ENCODE measurements at places on chromosomes 7 and 10.

DNA sequence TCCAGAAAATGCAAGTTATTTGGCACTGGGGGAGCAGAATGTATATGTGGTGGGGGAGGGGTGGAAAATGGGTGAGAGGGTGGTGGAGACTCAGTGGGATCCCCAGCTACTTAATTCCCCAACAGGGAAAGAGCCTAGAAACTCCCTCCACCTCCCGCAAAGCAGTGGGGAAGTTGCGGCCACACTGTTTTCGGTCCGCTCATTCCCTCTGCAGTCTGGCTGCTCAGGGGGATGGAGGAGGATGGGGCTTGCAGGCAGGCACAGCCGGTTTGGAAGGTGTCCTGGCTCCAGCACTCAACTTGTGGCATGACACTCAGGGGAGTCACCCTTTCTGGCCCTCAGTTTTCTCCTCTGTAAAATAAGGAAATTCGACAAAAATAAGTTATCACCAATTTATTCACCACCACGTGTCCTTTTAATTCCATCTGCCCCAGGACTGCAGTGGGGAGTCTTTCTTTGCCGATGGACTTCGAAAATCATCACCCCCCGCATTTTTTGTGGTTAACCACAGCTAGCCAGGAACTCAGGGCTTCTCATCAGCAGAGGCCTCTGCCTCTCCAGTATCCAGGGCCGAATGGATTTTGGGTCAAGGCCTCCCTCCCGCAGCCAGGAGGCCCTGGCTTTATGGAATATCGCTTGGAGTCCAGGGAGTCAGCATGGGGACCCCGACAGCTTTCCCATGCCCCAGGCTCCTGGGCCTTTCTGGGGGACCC, 1.6 kb upstream of the HTRA1 start:
- DNase-seq = no peak

GRCh38 chr7:124497176-124497575, 268.4 kb downstream of the GPR37 start:
- DNase-seq = no peak

DNA sequence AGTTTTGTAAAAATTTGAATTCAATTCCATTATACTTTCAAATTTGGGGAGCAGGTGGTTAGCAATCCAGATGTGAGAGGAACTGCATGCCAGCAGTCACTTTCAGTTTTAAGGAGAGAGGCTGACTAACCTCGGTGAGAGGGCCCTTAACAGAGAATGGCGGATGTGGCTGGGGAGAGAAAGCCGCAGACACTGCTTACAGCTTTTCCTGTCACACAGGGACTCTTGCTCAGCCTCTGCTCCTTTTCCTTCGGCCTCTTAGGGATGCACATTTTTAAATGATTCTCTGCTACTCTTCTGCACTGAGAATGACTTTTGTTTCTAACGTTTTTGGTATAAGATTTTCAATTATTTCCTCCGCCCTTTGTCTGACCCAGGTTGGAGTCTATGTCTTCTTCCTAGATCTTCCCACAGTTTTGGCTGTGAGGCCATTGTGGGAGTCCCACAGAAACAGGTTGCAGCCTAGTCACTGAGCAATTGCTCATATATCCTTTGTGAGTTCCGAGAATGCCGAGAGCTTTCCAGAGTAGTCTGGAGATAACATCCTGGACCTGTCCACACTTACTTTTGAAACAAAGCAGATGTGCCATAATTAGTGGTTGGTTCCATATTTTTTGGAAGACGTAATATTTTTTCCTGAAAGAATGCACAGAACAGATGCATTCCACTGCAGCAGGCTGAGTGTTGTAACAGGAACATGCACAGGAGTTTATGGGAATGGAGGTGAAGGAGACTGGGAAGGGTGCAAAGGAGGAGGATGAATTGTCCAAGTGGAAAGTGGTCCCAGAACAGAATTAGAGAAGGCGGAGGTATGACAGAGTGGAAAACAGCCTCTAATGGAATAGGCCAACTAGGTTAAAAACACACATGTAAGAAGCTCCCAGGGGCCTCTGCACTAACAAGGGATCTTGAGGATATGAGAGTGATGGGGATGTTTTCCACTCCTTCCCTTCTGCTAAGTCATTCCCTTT, 168.0 kb upstream of the ZNF32 start:
- peak; percentile 52 for DNase-seq

DNA sequence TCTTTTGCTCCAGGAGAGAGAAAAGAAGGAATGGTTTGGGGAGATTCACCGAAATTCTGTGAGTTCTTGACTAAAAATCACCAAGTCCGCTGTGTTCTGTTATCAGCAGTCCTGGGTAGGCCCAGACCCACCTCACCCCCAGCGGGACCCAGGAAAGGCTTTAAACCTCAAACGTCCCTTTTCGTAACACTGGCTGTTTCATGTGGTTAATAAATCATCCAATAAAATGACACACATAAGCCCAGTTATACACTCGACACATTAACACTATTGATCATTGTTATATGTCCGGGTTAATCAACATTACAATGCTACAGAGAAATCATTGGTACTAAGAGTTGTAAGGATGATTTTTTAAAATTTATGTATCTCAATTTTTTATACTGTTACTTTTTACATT, 25.2 kb downstream of the DIP2C start:
- DNase-seq = no peak

DNA sequence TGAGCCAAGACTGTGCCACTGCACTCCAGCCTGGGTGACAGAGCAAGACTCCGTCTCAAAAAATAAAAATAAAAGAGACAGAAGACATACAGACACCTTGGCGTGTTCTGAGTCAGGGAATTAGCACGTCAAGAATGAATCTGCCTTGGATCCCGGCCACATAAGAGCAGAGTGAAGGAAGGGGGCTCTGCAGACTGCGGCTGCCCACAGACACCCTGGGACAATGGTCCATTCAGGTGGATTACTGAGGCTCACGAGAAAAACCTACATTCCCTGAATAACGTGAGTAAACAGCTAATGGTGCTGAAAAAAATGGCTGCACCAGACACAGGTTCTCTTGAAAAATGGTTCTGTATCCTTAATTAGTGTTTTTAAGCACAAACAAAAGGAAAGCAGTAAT, 100.1 kb upstream of the FGFR2 start:
- no peak for DNase-seq

GRCh38 chr10:102565793-102566192, 62.0 kb downstream of the SUFU start:
- DNase-seq = no peak

- DNase-seq = no peak
Observed at GRCh38 chr10:6228010-6228511, 25.3 kb downstream of the PFKFB3 start.

DNA sequence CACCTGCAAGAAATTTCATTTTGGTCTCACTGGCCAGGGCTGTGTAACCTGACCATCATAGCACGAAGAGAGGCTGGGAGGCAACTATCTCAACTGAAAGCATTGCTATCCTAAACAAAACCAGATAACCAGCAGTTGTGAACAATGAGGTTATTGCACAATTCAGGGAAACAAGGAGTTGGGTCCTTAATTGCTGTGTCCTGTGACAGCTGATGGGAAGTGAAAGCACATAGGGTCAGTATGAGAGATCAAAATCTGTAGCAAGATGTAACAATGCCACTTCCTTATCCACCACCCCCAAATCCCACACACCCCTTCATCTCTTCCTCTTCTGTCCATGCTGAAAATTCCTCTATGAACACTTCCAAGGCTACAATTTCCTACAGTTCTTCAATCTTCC, 80.2 kb downstream of the HTR7 start:
- DNase-seq = no peak

GRCh38 chr10:5482016-5482415, 17.4 kb downstream of the CALML5 start:
- no peak for DNase-seq

GRCh38 chr7:2627258-2628129, 4.3 kb upstream of the TTYH3 start:
- no peak for DNase-seq

- no peak for DNase-seq
Observed at GRCh38 chr10:9577746-9578145, 1439.9 kb upstream of the CELF2 start.

GRCh38 chr10:36602374-36602773, 523.0 kb upstream of the ANKRD30A start:
- DNase-seq = no peak

DNA sequence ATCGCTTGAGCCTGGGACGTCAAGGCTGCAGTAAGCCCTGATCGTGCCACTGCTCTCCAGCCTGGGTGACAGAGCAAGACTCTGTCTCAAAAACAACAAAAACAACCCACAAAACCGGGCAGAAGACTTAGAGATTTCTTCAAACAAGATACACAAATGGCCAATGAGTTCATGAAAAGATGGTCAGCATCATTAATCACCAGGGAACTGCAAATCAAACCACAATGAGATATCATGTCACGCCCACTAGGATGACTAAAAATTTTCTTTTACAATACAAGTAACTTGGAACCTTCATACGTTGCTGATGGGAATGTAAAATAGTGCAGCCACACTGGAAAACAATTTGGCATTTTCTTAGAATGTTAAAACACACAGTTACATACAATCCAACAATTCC, 77.3 kb upstream of the GRID1 start:
- no peak for DNase-seq

DNA sequence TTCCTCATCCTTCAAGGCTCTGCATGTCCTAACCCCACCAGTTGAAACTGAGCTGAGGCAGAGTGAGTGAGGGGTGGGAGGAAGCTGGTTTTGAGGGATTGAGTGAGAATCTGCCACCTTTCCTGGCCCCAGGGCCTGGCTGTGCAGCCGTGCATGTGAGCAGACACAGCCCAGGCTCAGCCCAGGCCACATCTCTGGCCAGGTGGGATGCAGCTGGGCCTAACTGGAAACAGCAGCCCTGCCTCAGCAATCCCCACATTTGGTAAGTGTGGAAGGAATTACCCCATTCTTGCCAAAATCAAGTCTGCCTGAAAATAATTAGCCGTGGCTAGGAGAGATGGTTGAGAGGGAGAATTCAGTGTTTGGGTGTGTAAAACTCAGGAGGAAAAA, 116.6 kb downstream of the NEURL1 start:
- DNase-seq = no peak

- no peak for DNase-seq
Observed at GRCh38 chr7:120588862-120589261, 269.1 kb downstream of the TSPAN12 start.

- DNase-seq = no peak
Observed at GRCh38 chr7:70646536-70647248, 485.3 kb upstream of the GALNT17 start.

GRCh38 chr10:103232131-103232673, 13.5 kb upstream of the RPEL1 start:
- no peak for DNase-seq

DNA sequence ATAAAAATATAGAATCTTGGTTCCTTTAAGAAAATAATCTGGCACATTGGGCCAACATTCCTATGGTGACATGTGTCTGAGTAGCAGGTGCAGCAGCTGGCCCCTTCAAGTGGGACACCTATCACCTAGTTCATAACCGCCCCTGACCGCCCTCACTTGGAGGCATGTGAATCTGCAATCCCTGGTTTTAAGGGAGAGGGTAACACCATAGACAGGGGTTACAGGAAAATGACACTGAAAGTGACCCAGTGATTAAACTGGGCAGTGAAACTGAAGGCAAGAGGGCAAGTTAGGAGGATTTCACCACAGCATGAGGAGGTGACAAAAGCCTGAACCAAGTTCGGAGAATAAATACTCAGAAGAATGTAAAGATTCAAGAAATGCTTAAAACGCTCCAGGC, 1.1 kb downstream of the RSU1 start:
- no peak for DNase-seq

DNA sequence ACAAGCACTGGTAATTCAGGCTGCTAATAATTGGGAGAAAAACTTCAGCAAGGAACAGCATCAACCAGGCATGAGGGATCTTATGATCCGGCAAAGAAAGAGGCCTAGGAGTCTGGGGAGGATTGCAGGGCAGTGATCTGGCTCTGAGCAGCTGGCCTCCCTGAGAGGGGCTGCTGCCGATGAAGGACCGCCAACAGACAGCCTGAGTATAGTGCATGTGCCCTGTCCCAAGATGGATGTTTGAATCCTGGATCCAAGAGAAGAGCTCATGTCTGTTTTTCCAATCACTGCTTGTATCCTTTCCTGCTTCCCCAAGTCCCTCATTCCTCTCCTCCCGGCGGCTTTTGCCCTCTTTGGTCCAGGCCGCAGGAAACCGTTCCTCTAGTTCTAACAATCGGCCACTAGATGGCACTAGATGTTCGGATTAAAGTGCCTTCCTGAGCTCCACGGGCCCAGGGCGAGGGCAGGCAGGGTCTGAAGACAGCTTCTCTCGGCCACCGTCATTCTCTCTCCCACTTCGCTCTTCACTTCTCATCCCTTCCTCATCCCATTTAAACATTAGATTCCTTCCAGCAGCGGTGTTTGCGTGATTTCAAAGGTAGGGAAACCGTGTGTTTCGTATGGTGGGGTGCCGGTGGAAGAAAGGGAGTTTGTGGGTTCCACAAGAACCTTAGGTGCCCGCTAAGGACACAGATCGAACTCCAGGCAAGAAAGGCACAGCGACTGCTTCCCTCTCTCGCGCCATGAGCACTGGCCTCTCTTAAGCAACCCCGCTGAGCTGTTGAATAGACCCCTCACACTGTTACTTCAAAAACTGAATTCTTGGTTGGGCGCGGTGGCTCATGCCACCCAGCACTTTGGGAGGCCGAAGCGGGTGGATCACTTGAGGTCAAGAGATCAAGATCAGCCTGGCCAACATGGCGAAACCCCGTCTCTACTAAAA, 82.4 kb downstream of the ADCYAP1R1 start:
- peak; percentile 44 for DNase-seq

GRCh38 chr10:70478191-70479164, at the start of gene PALD1:
Gene PALD1, plus strand, starts transcription at chr10:70478767. Its CDS starts 47,185 bp downstream, at chr10:70525952.
- DNase-seq = peak; percentile 30

DNA sequence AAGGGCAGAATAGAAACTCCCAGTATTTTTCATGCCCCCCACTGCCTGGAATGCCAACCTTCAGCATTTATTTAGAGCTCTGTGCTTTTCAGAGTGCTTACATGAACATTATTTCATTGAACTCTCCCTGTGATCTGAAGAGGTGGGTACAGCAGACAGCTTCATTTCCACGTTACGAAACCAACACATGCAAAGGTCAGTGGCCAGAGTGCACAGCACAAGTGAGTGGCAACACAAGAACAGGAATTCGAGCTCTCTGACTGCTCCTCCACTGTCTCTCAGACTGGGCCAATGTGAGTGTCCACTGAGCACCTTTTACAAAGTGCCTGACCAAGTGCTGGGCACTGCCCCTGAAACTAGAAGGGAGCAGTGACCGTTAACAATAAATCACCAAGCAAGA, 162.9 kb downstream of the GLI3 start:
- no peak for DNase-seq

- DNase-seq = no peak
Observed at GRCh38 chr7:27361522-27361921, 118.9 kb downstream of the EVX1 start.

DNA sequence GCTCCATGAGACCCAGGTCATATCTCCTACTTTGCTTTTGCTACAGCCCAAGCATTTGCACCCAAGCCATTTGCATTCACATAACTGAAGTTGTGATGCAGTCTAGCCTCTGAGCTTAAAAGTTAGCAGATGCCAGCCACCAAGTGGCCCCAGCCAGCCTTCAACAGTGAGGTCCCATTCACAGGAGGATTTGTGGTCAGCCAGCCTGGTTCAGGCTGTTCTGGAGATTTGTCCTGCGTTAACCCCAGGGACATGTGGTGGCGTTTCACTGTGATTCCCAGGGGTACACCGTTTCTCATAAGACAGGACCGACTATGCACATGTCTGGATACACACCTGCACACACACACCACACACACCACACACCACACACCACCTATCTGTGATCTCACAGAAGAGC, 51.2 kb downstream of the GPR26 start:
- no peak for DNase-seq

All from stimulated activated CD4-positive, alpha-beta T cell treated with anti-CD3 and anti-CD28 coated beads, Interleukin-2, amount 100 ng/mL, for 48 hours (primary cell).